ENCODE measurements at places on chromosomes 2 and 18.

- no peak for DNase-seq
Measured at GRCh38 chr2:114628481-114628880, 186.0 kb downstream of the DPP10 start.

GRCh38 chr2:4188561-4188960, 485.2 kb downstream of the DCDC2C start:
- DNase-seq = no peak

DNA sequence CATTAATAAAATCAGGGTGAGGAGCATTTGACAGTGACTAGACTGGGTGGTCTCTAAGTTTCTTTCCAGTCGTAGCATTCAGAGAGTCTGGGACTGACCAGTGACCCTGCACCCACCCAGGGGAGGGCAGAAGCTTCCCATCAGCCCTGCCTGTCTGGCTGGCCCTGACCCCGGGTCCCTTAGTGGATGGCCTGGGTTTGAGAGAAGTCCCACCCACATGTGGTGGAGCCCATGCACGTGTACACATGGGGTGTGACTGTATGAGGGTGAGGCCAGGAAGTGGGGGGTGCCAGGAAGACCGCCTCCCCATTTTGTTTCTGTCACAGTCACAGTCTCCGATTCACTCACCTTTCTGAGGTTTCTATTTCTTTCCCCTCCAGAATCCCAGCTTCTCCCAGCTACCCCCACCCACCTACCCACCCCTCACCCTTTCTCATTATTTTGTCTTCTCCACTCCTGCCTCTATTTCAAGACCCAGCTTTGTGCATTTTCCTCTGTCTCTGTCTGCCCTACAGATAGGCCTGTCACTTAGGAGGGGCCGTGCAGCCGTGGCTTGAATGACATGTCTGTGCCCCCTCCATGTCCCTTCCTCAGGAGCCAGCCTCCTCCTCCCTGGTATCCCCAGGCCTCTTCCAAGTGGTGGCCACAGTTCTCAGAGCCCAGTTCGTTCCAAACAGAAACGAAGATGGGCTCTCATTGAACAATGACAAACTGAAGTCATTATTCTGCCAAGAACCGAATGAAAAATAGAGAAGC, 13.6 kb downstream of the CIB4 start:
- no peak for DNase-seq

DNA sequence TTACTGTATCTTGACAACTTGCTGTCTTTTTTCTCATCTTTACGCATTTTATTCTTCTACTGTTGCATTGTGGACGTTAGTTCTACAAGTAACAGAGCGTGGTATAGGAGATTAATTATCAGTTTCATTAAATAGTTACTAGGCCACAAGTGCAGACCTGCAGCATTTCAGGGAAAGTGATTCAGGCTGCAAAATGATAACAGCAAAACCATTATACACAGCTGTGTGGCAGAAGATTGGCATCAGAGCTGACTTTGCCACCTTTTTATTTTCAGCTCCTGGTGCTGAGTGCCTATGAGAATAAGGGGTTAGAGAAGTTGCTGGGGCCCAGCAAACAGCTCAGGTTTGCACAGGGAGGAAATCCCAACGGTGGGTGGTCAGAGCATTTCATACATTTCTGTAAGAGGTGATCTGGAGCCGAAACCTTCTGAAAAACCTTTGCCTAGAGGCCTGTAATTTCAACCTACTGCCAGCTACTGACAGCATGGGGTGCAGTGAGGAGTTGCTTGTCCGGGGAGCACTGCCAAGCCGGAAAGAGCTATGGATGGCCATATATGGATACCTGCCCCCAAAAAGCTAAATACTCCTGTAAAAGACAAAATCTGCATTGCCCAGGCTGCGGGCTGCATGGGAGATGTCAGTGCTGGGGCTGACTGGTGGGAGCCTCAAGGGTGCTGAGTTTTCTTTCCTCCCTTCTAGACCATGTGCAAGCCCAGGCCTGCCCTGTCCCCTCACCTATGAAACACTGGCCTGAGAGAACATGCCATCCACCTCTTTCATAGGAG, 2.7 kb upstream of the CCBE1 start:
- DNase-seq = no peak

GRCh38 chr2:44367591-44367990, 5.8 kb downstream of the CAMKMT start:
- no peak for DNase-seq

DNA sequence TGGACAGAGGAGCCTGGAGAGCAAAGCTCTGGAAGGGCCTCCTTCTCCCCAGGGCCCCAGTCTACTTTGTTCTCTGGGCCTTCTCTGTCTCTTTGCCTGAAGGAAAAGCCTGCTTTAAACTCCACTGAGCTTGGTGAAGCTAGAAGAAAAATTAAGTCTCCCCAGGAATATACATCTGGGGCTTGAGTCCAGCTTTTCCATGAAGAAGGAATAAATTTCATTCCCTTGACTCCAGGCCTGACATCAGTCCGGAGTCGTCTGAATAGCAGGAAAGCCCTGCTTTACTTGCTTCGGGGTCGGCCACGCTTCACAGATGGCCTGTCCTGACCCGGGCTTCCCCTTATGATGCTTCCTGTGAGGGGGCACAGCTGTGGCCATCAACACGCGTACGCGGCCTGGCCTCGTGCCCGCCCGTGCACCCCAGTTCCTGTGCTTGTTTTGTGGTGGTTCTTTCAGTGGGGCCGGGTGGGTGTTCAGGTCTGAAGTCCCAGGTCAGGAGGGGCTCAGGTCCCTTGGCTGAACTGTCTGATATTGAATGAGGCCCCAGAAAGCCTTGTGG, 73.6 kb downstream of the ACOXL start:
- no peak for DNase-seq

DNA sequence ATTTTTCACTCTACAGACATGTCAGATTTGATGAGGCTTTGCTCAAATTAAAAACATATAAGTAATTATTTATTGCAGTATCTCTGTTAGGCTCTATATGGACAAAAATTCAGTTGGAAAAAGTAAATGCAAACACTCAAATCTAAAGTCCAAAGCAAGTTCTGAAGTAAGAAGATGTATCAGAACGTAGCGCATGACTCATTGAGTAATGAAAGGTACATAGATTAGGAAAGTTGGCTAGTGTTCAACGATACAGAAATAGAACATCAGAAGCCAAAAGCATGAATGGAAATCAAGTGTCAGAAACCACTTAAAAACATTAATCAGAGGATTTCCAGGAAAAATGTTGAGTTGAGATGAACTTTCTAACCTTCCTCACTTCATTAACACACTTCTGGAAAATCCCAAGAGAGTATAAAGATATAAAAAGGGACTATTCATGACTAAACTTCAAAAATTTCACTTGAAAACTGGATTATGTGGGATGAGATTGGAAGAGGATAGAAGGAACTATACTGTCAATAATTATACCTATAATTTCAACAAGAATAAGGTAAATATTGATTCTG, 494.1 kb downstream of the LRRTM4 start:
- DNase-seq = no peak

DNA sequence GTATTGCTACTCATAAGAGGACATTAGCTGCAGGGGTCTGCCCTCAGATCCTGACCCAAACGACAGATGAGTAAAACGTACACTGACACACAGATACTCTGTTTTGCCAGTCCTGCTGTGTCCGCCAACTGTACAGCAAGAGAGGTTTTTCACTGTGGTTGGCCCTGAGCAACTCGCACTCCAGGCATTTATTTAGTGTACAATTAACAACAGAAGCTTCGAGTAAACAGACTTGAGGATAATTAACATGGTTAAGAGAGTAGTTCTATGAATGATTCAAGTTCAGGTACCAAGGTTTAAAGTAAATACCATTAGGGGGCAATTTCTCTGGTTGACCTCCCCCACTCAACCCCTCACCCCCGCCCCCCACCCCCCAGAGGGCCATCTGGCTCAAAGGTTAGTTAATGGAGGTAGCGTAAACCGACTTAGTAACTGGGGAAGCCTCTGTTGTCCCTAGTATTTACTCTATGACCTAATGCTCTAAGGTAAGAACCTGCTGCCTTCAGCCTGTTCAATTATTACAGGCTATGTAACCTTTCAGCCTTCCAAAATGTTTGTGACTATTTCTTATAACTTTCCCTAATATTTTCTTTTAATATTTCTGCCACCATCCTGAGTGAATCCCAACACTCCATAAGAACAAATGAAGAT, 103.9 kb upstream of the XIRP2 start:
- DNase-seq = no peak

- DNase-seq = no peak
Measured at GRCh38 chr2:1639086-1639858, 105.0 kb downstream of the PXDN start.

DNA sequence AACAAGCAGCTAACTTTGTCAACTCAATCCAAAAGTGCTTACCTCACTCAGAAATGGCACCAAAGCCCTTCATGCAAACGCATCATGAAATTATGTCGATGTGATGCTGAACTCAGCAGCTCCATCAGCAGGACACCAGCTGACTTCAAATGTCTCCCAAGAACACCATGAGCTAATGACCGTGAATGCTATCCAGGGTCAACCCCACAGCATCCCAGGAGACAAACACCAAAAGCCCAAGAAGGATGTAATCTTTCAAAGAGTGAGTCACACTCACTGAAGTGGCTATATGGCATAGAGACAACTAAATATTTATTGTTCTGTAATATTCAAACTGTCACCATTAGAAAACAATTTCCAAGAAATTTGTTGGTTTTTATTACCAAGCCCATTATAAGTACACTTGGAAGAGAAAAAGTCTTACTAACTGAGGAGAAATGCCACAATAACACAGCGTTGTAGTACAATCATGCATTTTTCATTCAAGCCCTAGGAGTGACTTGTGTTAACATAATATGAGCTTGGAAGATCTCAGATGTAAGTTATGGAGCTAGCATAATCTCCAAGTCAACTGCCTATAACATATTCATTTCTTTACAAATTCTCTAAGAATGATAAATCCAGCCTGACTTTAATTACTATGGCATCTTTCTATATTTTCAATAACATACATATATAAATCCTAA, 165.0 kb upstream of the CCDC68 start:
- DNase-seq = no peak

DNA sequence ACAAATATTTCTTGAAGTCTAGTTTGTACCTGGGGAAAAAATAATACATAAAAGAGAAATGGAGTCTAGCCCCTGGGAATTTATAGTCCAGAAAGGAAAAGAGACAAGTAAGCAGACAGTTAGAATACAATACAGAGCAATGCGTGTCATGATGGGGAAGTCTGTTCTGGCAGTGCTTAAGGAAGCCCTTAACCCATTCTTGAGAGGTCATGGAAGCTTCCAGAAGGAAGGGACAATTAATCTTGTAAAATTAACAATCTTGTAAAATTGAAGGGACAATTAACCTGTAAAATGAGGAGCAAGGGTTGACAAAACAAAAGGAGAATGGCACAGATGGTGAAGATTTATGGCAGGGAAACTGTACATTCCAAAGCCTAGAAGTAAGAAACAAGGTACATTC, 66.7 kb downstream of the METTL4 start:
- DNase-seq = no peak

DNA sequence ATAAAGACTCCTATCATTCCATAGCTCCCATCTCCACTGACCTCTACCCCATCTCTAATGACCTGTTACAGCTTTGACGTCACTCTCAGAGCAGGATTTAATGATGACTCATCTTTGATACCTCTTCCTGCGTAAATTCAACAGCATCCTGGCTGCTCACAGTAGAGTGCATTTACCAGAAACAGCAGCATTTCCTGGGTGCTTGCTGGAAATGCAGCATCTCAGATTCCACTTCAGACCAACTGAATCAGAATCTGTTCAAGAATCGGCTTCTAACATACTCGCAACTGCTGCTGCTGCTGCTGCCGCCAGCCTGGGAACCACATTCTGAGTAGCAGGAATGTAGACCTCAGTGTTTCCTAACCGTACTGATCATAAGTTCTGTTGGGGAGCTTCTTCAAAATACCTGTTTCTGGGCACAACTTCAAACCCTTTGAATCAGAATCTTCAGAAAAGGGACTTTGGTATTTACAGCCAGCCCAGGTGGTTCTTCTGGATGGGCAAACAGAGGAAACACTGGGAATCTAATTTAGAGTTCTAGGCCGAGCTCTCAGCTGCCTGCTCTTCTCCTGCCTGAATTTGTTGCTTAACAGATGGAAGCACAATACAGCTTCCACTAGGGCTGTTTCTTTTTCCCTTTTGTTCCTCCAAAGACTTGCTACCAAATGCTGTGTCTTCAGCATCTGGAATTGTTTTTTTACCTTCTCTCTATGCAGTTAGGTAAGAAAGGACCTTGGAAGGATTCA, 241.4 kb downstream of the NCKAP5 start:
- no peak for DNase-seq
